ENCODE measurements at places on chromosomes 3 and 15. TPM values are rescaled to one million over a fixed set of nuclear protein-coding genes. Genes with fewer than 3 reads are reported as not detected.
A peak's percentile ranks its signal among the peaks of the same experiment; 100 is the strongest.

DNA sequence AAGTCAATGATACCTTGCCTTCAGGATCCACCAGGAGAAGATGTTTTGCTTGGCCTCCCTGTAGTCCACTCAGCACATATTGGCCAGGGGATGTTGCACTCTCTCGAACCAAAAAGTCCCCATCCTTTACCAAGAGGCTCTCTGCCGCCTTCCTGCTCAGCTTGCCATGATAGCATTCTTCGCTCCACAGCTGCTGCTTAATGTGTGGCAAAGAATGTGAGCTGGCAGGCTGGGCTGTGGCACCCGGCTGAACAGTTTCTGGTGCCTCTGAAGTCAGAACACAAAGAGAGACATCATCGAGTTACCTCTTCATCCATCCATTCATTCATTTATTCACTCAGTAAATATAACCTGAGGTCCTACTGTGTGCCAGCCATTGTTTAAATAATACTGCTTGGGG is 23.9 kb upstream of the CEP152 start:
- DNase-seq, result no peak

DNA sequence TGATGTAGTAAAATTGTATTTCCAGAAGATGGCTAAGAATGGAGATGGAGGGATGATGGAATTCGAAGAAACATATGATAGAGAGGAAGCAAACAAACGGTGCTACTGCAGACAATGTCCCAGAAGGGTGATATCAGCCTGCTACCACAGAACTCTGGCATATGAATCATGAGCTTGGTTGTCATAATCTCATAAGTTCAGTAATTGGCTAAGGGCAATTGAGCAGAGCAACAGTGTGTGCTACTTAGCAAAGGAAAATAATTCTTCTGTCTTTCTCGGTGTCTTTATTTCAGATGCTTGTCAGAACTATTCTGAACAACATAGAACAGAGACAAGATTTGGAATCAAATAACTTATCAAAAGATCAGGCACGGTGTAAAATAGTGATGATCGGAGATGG is 407.3 kb downstream of the GBE1 start:
- DNase-seq, result no peak

Gene ADAMTS9
- polyA plus RNA-seq, result 0.54 TPM

GRCh38 chr3:30188713-30189112 is 417.7 kb upstream of the TGFBR2 start:
- DNase-seq, result no peak

DNA sequence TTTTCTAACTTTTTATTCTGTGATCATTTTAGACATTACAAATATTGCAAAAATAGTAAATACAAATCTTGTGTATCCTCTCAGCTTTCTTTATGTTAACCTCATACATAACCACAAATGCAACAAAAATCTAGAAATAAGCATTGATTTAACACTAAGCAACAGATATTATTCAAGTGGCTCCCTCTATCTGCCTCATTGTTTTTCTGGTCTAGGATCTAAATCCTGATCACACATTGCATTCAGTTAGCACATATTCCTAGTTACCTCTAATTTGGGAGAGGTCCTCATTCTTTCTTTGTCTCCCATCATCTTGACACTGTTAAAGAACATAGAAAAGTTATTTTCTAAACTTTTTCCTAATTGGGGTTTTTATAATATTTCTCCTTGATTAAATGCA is 1126.0 kb downstream of the ROBO2 start:
- DNase-seq, result no peak

DNA sequence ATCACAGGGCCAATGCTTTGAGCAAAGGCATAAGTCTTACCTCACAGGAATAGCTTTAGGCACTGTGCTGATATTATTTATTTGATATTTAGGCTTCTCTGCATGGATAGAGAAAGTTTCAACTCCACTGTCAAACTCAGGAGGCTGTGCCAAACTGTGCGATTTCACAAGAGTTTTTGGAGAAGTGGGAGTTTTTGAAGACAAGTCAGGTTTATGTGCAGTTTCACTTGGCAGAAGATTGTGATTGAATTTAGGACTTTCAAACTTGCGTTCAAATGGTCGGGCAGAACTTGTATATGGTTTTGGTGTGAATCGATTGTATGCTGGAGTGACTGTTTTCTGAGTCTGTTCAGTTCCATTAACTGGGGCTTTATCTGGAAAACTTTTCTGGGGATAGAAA is 113.7 kb downstream of the TJP1 start:
- no peak for DNase-seq

Gene ZNF80
- 0.01 TPM for polyA plus RNA-seq

Gene MCF2L2
- 1.3 TPM for polyA plus RNA-seq

DNA sequence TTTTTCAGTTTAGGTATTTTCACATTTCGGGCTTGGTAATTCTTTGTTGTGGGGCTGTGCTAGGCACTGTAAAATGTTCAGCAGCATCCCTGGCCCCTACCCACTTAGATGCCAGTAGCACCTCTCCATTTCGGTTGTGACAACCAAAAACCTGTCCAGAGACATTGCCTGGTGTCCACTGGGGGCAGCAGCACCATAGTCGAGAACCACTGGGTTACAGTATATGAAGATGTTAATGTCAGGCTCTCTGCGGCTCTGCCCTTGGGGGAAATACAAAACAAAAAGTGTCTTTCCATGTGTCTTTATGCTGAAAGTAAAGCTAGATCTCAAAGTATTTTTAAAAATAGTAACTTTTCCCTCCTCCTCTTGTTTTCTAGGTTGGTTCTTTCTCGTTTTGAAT is 177.2 kb downstream of the ITPR1 start:
- no peak for DNase-seq

Gene CPN2
- polyA plus RNA-seq, result not detected

- peak; percentile 49 for DNase-seq
Measured at GRCh38 chr15:59609730-59610712, 1.6 kb upstream of the GCNT3 start.

DNA sequence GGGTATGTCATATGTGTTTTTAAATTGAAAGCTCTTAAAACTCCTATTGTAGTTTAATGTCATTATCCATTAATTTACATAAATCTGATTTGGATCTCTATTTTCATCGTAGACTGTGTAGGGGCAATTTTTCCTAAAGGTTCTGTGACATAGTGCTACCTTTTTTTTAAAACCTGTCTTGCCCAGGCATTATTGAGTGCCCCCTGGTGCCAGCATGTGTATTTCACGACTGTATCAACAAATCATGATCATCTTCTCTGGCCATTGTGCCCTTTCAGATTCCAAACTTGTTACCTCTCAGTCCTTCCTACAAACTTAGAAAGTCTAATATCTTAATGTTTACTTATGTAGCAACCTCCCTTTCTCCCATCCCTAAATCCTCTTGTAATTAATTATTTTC is 97.2 kb upstream of the FLNB start:
- DNase-seq, result peak; percentile 14

- peak; percentile 70 for DNase-seq
Measured at GRCh38 chr3:126134219-126134975, 46.0 kb downstream of the ALDH1L1 start.

Gene GABRB3
- 0.27 TPM for polyA plus RNA-seq

Gene GOLGA8R
- polyA plus RNA-seq, result 0.81 TPM

GRCh38 chr3:31900583-31900982 is 80.5 kb downstream of the OSBPL10 start:
- DNase-seq, result no peak

DNA sequence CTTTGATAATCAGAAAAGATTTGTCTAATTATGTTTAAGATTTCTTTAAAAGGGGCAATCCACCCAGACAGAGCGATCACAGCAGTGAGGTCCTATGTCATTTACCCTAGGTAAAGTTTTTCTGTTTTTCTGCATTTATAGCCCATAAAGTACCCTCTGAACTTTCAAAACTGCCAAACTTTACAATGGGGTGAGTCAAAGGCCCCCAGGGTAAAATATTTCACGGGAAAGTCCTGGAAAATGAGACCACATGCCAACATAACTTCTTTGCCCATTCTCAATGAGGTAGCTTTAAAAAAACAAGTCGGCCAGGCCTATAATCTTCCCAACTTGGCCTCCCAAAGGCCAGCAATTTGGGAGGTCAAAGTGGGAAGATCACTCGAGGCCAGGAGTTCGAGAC is 53.0 kb downstream of the SUCLG2 start:
- DNase-seq, result no peak

GRCh38 chr3:22632536-22632935 is 570.6 kb upstream of the UBE2E2 start:
- no peak for DNase-seq

Gene ARL6
- polyA plus RNA-seq, result 2.8 TPM

DNA sequence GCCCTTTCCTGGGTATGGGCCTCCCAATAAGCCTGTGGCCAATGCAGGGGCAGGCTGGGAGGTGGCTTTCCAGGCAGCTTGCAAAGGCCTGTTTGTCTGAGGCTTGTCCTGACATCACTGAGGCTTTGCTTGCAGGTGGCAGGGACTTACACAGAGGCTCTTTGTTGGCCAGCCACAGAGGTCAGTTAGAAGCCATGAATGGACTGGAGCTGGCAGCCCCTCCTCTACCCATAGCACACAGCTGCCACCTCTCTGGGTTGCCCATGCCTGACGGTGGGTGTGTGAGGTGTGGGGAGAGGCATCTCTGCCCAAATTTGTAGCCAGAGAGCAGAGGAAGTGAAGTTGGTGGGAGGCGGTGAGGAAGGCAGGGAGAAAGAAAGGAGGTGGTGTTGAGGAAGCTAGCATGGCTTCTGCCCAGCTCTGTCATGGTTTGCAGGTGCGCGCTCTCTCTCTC is 17.1 kb downstream of the LIMD1 start:
- no peak for DNase-seq

GRCh38 chr3:49998326-49998725 is 58.4 kb downstream of the RBM6 start:
- DNase-seq, result no peak

GRCh38 chr3:120172070-120172469 is 77.8 kb upstream of the GSK3B start:
- no peak for DNase-seq

GRCh38 chr3:6612034-6612616 is 248.8 kb upstream of the GRM7 start:
- DNase-seq, result no peak

- DNase-seq, result no peak
Measured at GRCh38 chr3:59655418-59656015, 605.7 kb upstream of the CFAP20DC start.

GRCh38 chr3:197283045-197283444 is 15.4 kb downstream of the DLG1 start:
- DNase-seq, result no peak

Gene AVEN
- polyA plus RNA-seq, result 12.4 TPM

Gene WNT5A
- 0.22 TPM for polyA plus RNA-seq

Measured in small intestine (tissue), 16 donors.